ENCODE measurements at places on chromosomes 16 and 17.

DNA sequence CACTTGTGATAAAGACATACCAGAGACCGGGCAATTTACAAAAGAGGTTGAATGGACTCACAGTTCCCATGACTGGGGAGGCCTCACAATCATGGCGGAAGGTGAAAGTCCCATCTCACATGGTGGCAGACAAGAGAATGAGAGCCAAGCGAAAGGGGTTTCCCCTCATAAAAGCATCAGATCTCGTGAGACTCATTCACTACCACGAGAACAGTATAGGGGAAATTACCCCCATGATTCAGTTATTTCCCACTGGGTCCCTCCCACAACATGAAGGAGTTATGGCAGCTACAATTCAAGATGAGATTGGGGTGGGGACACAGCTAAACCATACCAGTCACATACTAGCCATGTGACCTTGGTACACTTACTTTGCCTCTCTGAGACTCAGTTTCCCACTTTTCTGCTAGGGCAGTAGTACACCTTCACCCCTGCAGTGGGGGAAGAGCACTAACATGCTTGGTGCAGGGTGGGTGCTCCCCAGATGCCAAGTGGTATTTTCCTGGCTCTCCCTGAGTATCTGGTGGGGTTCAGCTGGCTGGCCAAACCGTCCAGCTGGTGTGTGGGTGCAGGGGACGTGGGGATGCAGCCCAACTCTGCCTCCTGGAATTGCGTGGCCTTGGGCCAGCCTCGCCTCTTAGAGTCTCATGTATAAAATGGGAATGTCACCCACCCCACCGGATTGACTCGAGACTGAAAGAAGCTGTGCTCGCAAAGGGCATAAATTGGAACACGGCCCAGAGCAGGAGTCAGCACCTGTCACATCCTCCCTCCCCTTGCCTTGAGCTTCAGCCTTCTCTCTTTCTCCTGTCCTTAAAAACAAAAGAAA lies 364.1 kb downstream of the CPPED1 start:
- no peak for DNase-seq

GRCh38 chr16:70440009-70440692 lies 1.3 kb upstream of the ST3GAL2 start:
- no peak for DNase-seq

DNA sequence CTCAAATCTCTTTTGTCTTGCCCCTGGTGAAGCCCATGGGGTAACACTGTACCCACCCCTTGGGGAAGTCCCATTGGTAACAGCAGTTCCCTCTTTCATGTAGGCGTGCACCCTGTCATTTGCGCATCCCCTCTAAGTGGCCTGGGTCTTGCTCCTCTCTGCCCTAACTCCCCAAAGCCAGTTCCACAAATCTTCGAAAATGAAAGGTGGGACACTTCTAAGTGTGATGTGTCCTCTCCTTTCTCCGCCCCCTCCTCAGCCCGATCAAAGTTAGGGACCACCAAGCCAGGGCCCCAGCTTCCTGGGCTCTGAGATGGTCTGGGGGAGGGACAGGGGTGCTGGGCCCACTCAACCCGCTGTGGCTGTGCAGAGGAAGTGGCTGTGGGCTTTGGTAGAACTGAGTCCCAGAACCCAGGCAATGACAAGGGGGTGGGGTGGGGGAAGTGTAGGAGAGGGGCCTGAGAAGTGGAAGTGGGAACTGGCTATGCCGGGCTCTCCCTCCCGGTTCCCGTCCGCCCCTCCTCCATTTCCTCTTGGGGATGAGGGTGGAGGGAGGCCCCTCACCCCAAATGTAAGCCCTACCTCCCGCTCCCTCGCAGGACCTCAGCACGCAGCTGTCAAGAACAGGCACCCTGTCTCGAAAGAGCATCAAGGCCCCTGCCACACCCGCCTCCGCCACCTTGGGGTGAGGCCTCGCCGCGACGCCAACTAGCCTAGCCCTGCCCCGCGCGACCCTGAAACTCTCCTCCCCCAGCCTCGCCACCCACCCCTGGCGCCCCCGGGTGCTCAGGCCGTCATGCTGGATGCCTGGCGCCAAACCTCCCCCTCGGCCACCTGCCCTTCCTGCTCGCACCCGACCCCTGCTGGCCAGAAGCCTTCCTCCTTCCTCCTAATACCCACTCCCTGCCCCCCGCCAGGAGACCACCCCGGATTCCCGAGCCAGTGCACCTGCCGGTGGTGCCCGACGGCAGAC lies 8.7 kb downstream of the ABI3 start:
- DNase-seq, result peak; percentile 45

DNA sequence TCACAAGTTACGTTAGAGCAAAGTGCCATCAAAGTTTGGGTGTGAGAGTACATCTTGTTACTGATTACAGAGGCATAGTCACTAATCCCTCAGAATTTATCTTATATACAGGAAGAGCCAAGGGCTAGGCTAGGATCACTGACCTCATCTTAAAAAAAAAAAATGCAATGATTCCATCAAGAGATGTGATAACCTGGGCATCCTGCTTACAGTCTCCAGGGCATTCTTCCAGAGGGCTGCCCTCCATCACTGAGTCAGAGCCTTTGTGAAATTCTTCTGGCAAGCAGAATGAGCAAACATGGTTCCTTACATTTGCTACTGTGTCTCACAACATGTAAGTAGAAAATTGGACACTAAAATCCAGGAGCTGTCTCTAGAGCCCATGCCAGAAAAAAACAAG lies 410.6 kb downstream of the ZFHX3 start:
- DNase-seq, result no peak

DNA sequence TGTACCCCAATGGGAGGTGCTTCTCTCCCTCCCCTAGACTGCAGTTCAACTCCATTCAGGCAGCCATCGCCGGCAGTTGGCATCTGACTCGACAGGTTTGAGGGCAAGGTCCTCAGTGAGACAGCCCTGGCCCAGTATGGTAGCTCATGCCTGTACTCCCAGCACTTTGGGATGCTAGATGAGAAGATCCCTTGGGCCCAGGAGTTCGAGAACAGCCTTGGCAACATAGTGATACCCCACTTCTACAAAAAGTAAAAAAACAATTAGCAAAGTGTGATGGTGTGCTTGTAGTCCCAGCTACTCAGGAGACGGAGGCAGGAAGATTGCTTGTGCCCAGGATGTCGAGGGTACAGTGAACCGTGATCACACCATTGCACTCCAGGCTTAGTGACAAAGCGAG lies 12.1 kb downstream of the VPS35L start:
- no peak for DNase-seq

GRCh38 chr16:56632156-56632847 lies at the start of gene MT1M:
Gene MT1M, plus strand, starts transcription at chr16:56632659. Its CDS starts 73 bp downstream, at chr16:56632732.
- DNase-seq, result peak; percentile 52

- DNase-seq, result no peak
These were observed 1.6 kb upstream of the IL32 start for GRCh38 chr16:3063625-3064386.

- DNase-seq, result peak; percentile 34
These were observed 277.2 kb upstream of the CCL2 start for GRCh38 chr17:33977729-33978514.

DNA sequence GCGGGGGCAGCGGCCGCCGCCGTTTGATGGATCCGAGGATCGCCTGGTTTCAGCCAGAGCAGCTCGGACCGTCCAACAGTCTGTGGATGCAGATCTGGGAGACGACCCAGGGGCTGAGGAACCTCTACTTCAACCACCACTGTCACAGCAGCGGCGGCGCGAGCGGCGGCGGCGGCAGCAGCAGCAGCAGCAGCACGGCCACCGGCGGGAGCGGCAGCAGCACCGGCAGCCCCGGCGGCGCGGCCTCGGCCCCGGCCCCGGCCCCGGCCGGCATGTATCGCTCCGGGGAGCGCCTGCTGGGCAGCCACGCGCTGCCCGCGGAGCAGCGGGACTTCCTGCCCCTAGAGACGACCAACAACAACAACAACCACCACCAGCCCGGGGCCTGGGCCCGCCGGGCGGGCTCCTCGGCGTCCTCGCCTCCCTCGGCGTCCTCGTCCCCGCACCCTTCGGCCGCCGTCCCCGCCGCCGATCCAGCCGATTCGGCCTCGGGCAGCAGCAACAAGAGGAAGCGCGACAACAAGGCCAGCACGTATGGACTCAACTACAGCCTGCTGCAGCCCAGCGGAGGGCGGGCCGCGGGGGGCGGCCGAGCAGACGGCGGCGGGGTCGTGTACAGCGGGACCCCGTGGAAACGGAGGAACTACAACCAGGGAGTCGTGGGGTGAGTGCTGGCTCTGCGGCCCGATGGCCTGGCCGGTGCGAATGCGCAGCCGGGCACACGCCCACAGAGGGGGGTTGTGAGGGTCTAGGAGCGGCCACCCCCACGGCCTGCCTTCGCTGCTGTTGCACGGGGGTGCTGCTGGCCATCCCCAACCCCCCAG lies 702 bp downstream of the TENT4B start:
- DNase-seq, result peak; percentile 39

DNA sequence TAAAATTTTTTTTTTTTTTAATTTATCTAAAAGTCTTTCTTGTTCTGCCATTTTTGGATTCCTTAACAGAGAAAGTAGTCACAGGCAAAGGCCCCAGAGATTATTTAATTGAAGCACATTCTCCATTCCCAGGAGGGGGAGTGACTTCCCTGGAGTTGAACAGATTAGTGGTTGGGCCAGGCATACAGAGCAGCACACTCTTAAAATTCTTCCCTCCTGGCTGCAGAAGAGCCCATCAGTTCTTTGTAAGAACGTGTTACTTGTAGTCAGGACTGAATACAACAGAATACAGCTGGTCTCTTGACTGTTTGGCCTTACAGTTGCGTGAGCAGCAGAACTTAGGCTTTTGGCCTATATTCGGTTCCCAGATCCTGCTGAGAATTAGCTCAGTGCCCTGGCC lies 1.8 kb downstream of the ALKBH5 start:
- DNase-seq, result no peak

DNA sequence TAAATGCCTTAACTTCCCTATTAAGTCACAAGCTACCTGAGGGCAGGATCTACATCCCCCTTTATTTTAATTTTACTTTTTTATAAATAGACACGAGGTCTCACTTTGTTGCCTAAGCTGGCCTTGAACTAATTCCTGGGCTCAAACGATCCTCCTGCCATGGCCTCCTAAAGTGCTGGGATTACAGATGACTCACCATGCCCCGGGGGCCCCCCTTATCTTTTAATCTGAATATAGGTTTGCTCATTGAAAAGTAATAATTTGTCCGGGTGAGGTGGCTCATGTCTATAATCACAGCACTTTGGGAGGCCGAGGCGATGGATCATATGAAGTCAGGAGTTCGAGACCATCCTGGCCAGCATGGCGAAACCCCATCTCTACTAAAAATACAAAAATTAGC lies 14.2 kb downstream of the ETV4 start:
- no peak for DNase-seq

GRCh38 chr17:65407017-65407416 lies 154.4 kb downstream of the AXIN2 start:
- no peak for DNase-seq

- DNase-seq, result no peak
These were observed 349.1 kb upstream of the EEF2KMT start for GRCh38 chr16:5446623-5447240.

DNA sequence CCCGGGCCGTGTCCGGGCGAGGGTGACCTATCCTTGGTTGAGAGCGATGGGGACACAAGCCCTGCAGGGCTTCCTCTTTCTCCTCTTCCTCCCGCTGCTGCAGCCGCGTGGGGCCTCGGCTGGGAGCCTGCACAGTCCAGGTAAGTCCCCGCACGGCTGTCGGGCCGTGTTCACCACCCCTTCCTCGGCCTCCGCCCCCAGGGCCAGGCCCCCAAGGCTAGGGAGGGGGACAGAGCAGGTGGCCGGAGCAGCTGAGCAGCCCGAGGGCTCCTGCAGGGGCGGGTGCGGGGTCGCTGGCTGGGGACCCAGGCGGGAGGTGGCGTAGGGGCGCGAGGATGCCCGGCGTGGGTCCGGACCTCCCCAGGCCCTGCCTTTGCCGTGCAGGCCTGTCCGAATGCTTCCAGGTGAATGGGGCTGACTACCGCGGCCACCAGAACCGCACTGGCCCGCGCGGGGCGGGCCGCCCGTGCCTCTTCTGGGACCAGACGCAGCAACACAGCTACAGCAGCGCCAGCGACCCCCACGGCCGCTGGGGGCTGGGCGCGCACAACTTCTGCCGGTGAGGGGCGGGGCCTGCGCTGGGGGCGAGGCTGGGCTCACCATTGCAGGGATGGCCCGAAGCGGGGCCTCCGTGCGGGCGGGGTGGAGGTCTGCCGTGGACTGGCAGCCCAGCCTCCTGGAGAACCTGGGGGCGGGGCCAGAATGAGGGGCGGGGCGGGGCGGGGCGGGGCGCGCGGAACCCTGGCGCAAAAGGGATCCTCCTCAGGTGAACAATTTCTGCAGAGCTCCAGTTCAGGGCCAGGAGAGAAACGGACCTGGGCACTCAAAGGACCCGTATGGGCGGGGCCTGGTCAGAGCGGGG lies 631 bp downstream of the KREMEN2 start:
- DNase-seq, result no peak

- no peak for DNase-seq
These were observed 61.4 kb upstream of the TBX2 start for GRCh38 chr17:61338000-61338798.

DNA sequence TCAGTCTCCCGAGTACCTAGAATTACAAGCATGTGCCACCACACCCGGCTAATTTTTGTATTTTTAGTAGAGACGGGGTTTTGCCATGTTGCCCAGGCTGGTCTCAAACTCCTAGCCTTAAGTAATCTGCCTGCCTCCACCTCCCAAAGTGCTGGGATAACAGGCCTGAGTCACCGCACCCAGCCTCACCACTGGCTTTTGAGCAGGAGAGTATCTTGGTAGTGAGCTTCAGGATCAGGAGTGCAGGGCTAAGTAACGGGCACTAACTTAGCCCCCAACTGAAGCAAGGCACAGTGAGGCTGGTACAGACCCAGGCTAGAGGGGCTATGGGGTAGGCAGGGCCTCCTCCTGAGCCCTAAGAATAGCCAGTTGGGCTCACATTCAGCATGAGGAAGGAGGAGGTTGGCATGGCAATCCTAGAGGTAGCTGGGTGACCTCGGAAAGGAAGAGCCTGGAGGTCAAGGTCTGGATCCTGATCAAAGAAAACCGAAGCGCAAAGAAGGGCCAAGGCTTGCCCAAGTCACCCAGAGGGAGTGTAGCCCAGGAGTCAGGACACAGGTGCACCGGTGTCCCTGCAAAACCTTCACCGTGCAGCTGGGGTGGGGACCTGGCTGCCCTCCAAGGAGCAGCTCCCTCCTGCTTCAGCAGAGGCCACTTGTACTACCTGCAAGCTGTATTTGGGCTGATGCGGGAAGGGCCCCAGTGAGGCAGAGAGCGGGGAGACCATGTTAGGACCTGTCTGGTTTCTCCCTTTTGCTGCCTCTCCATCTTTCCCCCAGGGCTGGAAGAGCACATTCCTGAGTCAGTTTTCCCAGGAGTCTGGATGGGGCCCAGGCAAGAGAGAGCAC lies 1.3 kb upstream of the ADGRG5 start:
- DNase-seq, result no peak

DNA sequence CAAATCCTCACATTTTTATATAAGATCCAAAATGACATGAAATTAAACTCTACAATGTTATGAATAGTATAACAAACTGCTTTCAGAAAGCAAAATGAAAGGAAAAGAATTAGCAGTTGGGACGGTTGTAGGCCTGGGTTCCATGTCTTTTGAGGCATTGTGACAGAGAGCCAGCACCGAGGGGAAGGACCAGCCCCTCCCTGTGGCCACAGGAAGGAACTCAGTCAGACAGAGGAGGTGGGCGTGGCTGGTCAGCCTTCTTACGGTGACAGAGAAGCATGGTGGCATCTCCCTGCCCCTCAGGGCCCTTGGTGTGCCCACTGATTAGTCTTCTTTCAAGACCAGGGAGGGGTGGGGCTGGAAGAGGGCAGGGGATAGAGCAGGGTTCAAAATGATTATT lies 5.7 kb downstream of the ZNF319 start:
- peak; percentile 53 for DNase-seq

Measured in femur (tissue), 1 donor.